ENCODE measurements at places on chromosomes 7 and 10.

DNA sequence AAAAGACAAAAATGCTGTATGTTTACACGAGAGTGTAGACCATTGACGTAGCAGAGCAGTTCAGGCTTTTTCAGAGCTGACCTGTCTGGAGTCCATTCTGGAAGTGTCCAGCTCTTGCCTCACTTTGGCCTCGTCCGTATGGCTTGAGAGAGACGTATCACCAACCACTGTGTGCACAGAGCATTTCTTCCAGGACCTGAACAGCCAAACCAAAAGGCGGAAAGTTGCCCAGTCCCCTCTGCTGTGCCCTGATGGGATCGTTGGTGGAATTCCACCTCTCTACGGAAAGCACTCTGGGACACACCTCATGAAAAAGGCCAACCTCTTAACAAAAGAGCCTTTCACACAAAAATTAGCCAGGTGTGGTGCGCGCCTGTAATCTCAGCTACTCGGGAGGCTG is 184.7 kb upstream of the SH2B2 start:
- DNase-seq, result no peak

GRCh38 chr7:121097577-121097976 is 109.1 kb downstream of the CPED1 start:
- no peak for DNase-seq

DNA sequence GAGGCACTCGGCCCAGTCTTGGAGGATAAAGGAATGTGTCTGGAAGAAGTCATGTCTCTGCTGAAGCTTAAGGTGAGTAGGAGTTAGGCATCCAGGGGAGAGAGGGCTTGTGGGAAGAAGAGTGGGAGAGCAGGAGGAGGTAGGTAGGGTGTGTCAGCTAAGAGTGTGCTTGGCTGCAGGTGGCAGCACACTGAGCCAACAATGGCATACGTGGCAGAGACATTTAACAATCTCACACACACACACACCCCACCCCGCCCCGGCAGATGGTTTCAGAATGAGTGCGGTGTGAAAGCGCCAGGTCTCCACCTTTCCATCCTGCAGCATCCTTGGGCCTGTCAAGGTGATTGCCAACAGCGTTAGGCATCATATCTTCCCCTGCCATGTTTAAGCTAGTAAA is 11.2 kb upstream of the ARPC1A start:
- DNase-seq, result peak; percentile 38

DNA sequence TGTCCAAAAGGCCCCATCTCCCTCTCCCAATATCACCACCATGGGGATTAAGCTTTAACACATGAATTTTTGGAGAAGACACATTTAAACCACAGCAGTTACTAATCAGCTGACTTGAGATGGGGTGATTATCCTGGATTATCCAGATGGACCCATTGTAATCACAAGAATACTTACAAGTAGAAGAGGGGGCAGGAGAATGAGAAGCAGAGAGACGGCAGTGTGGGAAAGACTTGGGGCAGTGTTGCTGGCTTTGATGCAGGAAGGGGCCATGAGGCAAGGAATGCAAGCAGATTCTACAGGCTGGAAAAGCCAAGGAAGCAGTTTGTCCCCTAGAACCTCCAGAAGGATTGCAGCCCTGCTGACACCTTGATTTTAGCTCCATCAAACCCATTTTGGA is 30.7 kb upstream of the INMT start:
- DNase-seq, result no peak

DNA sequence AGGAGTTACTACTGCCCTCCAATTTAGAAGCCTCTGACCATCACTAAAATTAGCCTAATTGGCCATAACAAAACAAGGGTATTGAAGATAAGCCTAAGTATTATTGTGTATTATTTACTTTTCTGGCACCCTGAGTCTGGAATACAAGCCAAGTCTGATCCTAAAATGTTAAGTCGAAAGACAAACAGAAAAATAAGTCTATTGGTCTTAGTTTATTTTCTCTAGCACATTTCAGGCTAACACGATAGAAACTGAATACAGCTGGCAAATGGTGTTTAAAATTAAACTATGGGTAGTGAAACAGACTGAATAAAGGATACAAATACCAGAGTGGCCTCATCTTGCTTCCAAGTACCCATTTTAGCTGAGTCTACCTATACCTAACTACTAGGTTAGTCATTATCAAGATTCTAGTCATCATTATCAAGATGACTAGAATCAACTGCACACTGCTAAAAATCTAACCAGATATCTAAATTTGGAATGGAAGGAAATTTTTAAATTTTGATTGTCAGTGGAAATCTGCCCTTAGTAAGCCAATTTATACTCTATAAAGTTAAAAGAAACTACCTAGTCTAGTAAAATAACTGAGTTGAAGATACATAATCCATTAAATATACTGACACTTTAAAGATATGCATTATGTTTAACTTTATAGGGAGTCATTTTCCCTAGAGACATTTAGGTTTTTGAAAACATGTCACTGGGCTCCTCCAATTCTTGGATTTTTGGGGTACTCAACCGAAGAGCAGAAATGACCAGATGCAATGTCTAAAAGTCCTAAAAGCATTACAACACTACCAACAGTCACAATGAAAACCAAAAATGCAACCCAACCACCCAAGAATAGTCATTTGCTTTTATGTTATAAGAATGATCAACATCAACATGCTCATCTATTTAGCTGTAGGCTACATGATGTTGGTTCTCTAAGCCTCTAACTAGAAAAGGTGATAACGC is 80.9 kb downstream of the NT5C2 start:
- no peak for DNase-seq

DNA sequence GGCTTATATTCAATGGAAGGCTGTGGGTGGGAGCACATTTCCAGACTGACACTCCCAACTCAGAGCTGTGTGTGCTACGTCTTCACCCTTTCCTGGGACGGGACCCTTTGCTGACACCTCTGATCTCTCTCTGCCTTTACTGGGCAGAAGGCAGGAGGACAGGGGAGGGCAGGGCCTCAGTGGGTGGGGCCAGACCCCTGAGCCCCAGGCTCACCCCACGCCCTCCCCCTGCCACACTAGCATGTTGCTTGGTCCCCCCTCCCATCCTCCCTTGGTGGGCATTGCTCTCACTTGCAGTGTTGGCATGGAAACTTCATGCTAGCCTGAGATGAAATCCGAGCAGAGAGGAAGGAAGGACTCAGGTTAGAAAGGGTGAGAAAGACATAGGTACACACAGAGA is 18.4 kb downstream of the TMEM273 start:
- no peak for DNase-seq

DNA sequence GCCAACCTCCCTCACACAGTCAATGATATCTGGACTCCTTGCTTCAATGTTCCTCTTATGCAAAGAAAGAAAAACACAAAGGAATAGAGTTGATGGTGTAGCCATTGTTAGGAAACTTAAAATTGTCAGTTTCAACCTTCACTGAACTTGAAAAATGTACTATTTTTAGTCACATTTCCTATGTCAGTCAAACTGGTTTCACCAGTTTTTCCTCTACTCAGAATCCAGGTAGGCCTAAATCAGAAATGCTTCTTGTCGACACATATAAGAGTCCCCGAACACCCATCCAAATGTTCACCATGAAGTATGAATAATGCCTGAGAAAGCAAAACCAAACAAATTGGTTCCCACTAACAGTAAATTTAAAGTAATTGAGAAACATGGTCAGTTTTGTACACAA is 42.4 kb upstream of the ZMYND11 start:
- no peak for DNase-seq

DNA sequence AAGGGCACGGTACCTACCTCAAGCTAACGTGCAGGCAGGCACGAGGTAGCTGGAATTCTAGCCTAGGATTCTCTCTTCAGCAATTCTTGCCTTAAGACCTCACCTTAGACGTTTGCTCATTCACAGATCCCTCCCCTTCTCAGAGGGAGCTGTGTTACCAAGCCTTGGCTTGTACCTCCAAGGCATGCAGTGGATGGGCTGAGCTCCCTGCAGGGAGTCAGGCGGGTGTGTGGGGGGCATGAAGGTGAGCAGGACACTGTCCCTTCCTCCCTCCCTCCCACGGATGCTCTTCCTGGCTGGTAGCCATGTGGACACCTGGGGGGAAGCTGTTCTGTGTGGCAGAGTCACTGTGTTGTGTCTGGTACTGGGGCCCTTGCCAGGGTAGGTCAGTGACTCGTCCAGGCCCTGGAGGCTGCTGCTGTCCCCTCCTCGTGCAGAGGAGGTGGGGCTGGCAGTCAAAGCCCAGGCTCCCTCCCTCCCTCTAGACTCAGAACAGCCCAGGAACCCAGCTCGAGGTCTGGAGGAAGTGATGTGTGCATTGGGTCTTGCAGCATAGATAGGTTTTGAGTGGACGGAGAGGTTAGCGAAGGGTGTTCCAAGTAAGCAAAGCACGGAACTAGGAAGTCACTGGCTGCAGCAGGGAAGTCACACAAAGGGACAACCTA is 222.2 kb upstream of the SH2B2 start:
- no peak for DNase-seq

DNA sequence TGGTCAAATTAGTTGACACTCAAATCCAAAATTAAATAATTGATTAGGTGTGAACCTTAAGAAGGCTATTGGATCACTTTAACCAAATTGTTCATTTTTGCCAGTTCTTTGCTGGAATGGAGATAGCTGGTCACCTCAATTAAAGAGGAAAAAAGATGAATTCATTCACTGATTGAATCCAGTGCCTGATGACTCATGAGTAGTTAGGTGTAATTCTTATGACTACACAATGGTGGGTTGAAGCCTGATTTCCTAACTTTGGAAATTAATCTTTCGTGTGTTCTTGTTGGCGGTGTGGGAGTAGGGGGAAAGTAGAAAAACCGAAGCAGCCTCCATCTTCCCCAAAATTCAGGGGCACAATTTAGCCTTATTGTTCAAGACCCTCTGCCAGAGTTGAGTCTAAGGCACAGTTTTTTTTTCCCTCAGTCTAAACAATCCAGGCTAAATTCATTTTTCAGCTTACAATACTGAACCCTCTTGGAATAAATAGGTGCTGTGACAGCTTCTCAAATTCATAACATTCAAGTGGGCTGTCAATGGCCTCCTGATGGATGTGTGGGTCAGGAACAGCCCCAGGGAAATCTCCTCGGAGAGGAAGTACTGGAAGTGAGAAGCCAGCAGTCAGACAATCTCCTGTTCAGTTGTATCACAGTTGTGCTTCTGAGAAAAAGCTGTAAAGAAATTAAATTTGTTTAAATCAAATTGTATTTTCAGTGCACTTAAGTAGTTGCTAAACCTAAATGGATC is 356.6 kb downstream of the BBS9 start:
- no peak for DNase-seq

- no peak for DNase-seq
These were observed 53.8 kb upstream of the EGR2 start for GRCh38 chr10:62869958-62870357.

DNA sequence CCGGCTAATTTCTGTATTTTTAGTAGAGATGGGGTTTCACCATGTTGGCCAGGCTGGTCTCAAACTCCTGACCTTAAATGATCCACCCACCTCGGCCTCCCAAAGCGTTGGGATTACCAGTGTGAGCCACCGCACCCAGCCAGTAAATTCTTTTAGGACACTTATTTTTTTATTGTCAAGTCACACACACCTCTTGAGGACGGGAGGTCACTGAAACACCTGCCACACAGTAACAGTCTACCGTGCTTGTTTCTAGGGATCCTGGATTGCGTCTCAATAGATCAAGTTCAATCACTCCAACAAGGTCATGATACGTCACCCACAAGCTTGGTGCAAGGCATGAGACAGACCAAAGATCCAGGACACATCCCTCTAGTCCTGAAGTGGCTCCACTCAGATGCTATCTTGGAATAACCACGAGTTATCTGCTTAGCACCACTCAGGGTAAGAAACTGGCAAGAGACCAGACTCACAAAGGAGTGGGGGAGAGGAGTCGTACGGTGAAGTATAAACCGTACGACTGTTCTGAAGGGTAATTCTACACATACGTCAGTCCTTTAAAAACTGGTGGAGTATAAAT is 58.9 kb upstream of the NCAPG2 start:
- no peak for DNase-seq

GRCh38 chr10:25694971-25695370 is 239.1 kb upstream of the MYO3A start:
- DNase-seq, result no peak

DNA sequence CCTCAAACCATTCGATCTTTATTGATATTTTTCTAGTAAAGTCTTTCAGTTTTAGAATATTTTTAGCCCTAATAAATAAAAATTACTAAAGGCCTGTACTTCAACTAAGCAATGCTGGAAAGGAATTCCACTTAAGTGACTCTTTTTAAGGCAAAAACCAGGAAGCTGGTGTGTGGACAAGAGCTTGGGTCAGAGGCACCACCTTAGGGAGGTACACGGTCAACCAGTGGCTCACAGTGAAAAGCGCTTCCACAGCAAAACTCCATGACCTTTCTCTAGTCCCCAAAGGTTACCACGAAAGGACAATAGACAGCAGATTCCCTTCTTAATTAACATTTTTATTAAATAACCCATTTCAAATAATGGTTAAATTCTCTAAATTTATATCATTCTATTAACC is 31.2 kb downstream of the ARL3 start:
- DNase-seq, result no peak

DNA sequence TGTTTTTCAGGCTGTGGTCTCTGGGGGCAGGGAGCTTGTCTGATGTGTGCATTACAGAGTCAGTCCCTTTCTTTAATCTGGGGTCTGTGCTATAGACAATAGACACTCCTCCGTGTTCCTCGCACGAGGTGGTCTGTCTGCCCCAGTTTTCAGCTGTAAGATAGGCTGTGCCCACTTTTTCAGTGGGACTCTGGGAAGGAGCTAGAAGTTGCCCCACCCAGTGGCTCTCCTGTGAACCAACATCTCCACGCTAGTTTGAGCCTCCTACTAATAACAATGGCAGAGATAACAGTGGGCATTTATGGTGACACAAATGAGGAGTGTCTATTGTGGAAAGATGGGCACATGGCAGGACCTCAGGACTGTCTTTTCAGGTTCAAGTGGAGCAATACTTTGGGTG is 44.0 kb downstream of the ADRB1 start:
- DNase-seq, result no peak

DNA sequence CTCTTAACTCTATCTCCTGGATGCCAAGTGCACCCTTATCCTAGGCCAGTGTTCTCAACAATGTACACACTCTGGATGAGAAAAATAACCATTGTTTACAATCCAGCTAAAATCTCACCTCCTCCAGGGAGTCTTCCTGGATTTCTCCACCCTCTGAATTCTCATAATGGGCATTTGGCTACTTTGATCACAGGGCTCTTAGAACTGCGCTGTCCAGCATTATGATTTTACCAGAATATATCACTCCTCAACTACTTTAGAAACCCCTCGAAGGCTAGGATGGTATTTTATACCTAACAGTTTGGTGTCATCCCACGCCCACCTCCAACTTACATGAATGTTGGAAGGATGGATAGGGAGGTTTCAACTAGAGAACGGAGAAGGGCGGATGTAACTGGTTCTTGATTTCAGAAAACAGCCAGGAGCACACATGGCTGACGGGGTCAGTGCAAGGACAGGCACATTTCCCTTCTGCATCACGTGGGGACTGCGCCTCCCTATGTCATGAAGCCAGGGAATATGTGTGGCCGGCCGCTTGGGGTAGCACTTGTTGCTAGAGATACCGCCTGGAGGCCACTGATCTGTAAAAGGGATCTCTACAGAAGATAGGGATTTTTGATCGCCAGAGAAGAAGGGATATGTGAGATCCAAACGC is 1.2 kb upstream of the ATP6V0E2 start:
- no peak for DNase-seq

GRCh38 chr7:7830122-7830878 is 111.9 kb upstream of the RPA3 start:
- no peak for DNase-seq

GRCh38 chr7:110675383-110676103 is 415.4 kb upstream of the LRRN3 start:
- DNase-seq, result no peak

GRCh38 chr10:12741360-12741804 is 260.1 kb downstream of the CCDC3 start:
- DNase-seq, result no peak
